Kidney tubule cell (primary cell): ENCODE measurements at places on chromosomes 2 and 18.

GRCh38 chr18:72799106-72799505 lies 68.7 kb downstream of the NETO1 start:
- no peak for DNase-seq

DNA sequence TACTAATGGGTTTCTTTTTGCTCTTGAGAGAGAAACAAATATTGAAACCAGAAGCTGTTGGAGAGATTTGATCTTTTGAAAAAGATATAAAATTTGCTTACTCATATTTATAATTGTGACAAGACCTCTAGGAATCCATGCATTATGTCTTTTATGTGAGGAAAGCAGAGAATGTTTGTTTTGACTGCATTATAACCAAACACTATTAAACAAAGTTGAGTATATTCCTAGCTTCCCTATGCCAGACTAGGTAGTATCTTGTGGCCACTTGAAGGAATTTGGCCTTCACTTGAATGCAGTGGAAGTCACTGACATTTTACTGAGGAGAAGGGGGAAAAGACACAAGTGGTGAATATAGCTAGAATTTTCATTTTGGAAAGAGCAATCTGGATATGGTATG lies 521.8 kb upstream of the ZEB2 start:
- DNase-seq = no peak

GRCh38 chr2:104582471-104582870 lies 271.4 kb upstream of the POU3F3 start:
- DNase-seq = no peak

- DNase-seq = no peak
Observed at GRCh38 chr2:49971453-49971852, 817.1 kb upstream of the FSHR start.

- DNase-seq = no peak
Observed at GRCh38 chr2:117996525-117996924, 17.3 kb downstream of the CCDC93 start.

GRCh38 chr18:25077038-25077943 lies 274.7 kb downstream of the ZNF521 start:
- DNase-seq = no peak

DNA sequence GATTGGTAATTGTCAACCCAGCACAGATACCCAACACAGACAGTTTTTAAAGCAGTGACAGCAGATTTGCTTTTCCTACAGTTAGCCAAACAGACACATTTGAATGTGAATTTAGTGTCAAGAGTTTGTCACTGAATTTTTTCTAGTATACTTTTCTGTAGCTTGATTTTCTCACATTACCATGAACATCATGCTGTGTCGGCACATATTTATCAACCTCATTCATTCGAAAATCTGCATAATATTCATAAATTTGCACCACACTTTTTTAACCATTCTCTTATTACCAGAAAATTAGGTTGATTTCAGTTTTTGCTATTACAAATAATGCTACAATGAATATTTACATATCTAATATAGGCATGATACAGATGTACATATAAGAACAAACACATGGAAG lies 27.0 kb upstream of the DSG3 start:
- no peak for DNase-seq

GRCh38 chr2:204066051-204066450 lies 129.5 kb downstream of the ICOS start:
- no peak for DNase-seq

- DNase-seq = peak; percentile 37
Observed at GRCh38 chr2:157172239-157172638, 85.3 kb upstream of the GALNT5 start.

- no peak for DNase-seq
Observed at GRCh38 chr2:48380208-48380607, 149.7 kb upstream of the STON1 start.

GRCh38 chr2:233940376-233941276 lies 23.5 kb downstream of the TRPM8 start:
- DNase-seq = peak; percentile 14

GRCh38 chr2:212330263-212330662 lies 208.3 kb downstream of the ERBB4 start:
- DNase-seq = peak; percentile 51

DNA sequence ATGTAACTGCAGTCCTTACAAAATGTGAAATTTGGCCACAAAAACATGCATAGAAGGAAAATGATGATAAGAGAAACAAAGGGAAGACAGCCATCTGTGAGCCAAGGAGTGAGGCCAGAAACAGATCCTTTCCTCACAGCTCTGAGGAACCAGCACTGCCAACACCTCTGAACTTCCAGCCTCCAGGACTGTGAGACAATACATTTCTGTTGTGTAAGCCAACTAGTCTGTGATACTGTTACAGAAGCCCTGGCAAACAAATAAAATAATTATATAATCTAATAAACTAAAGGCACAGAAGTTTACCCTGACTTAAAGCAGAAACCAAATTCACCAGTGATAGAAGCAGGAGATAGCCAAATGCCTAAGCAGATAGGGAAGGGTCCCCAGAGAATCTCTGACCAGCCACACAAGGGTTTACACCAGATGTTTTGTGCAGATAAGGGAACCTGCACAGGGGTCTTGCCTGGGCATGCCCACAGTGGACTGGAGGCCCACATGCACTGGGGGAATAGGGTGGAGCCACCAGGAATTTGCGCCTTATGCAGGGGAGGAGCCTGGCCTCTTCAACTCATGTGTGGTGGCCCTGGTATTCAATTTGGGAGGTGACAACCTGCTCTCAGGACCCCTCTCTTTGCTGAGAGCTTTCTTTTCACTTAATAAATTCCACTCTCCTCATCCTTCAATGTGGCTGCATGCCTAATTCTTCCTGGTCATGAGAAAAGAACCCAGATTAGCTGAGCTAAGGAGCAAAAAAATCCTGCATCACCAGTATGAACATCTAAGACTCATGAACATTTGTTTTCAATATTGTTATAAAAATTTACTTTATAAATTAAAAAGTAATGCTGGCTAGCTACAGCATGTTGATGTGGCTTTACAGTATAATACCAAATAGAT lies 3.8 kb upstream of the GCC2 start:
- no peak for DNase-seq

GRCh38 chr2:180716186-180717180 lies 263.9 kb upstream of the UBE2E3 start:
- DNase-seq = peak; percentile 88

- DNase-seq = no peak
Observed at GRCh38 chr2:190875891-190876290, 4.7 kb upstream of the GLS start.

DNA sequence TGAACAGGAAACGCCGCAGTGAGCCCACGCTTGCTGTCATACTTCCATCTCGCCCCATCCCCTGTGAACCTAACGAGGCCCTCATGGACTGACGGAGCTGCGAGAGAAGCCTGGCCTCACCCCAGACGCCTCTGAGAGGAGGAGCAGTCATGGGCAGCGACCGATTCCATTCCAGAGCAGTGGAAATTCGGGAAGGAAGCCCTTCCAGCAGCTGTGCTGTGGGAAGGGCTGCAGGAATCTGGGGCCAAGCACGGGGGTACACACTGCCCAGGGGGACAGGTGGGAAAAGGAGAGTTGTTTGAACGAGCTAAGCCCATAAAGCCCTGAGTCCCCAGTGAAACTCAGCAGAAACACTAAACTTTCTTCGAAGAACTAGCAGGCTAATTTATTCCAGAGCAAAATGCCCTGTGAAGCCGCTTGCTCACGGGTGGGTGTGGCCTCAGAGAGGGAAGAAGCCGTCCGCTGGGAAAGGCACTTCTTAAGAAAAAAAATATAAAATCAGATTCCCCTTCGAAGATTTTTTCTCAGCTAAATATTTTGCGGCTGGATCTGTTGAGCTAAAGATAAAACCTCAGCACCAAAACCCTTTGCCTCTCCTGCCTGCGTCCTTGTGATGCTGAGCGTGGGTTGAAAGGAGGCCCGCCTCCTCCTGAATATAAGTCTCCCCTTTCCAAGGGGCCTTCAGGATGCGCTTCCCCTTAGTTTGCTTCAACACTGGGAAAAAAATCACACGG lies 38.2 kb downstream of the ANKMY1 start:
- no peak for DNase-seq

DNA sequence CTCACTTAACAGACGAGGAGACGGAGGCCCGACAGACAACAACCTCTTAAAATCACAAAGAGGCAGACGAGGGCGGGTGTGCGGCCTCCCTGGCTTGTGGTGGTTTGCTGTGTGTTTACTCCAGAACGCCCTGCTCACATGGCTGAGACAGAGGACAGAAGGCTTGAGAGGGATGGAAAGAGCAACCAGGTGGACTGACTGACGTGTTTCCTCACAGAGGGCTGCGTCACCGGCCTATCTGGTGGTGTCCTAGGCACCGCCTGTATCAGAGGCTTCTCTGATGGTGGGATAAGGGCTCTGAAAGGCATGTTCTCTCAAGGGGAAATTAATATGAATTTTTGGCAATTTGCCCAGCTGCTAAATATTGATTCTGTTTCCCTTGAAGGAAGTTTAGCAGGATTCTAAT lies 47.0 kb upstream of the RALBP1 start:
- DNase-seq = no peak

DNA sequence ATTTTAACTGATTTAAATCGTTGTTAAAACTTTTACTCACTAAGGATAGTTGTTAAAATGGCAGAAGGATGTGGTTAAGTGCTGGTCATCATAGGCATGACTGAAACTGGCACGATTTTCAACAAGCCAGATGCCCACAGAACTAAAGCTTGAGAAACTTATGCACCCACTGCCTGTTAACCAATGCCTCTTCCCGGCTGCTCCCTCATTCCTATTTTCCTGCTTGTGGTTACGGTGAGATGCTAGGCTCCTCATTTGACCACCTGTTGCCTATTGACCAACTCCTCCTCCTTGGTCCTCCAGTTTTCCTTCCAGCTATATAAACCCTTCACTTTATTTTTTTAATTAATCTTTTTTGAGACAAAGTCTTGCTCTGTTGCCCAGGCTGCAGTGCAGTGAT lies 238.7 kb downstream of the TFCP2L1 start:
- no peak for DNase-seq

- DNase-seq = no peak
Observed at GRCh38 chr18:79553154-79553553, 126.4 kb upstream of the CTDP1 start.

- DNase-seq = peak; percentile 73
Observed at GRCh38 chr2:219079417-219079816, 18.7 kb upstream of the IHH start.

DNA sequence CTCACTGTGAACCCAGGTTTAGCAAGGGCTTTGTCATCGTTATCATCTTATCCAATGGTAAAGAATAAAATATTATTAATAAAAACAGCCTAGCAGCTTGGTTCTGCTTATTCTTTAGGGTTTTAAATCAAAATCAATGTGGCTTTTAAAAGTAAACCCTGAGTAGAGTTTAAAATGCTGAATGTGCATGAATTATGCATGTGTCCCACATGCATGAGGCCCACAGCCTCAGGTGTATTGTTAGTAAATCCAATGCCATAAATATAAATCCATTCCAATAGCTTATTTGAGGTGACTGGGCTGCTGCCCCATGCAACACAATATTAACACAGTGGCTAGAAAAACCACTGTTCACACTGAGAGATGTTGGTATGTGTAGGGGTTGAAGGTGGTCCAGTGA lies 254.1 kb downstream of the HNMT start:
- no peak for DNase-seq

GRCh38 chr2:72035518-72036172 lies 112.0 kb downstream of the CYP26B1 start:
- peak; percentile 8 for DNase-seq

DNA sequence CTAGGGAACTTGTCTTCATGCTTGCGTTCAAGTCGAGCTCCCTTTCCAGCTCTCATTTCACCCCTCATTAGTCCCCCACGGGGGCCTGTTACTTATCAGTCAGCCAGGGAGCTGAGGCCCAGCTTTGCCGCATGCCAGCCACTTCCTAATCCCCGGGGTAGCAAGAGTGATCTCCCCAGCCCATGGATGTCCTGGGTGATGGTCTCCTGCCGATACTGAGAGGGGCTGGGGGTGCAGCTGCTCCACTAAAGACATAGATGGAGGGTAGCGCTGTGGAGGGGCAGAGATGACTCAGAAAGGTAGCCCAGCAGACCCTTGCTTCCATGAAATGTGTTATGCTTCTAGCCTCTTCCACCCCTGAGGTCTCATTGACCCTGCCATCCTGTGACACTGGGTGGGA lies 314.0 kb upstream of the EPAS1 start:
- DNase-seq = no peak

- peak; percentile 86 for DNase-seq
Observed at GRCh38 chr2:31333527-31334183, 80.9 kb downstream of the XDH start.

GRCh38 chr2:138615257-138615656 lies 113.7 kb downstream of the SPOPL start:
- DNase-seq = peak; percentile 98

GRCh38 chr2:64853306-64853705 lies 135.9 kb upstream of the SLC1A4 start:
- no peak for DNase-seq

DNA sequence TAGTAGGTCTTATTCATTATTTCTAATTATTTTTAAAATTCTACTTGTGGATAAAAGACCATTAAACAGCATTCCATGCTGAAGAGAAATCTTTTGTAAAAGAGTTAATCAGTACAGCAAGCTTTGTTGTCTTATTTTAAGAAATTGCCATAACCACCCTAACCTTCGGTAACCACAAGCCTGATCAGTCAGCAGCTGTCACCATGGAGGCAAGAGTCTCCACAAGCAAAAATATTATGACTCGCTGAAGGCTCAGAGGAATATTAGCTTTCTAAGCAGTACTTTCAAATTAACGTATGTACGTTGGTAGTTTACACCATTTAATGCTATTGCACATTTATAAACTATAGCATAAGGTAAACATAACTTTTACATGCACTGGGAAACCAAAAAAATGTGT lies 650.5 kb upstream of the LINC00305 start:
- DNase-seq = peak; percentile 48

DNA sequence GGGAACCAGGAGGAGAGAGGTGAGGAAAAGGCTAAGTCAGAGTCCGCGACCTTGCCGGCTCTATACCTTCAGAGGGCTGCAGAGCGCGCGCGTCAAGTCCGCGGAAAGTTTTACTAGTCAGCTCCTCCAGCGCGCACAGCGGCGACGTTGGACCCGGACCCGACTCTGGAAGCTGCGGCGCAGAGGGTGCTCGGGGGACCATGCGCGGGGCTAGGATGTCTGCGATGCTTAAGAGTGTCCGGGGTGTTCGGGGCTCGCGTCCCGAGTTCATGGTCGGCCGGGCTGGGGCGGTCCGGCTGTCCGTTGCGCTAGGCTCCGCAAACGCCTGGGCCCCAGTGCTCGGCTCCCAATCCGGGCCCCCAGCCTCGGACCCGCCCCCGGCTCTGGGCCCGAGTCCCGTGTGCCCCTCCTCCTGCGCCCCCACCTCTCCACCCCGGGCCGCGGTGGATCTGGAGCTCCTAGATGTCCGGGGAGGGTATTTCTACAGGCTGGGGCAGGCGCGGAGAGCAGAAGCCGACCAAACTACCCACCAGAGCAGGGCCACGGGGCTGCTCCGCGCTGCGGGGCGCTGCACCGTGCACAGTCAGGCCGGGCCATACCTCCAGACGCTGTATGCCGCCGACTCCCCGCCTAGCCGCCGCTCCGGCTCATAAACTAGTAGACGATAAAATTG lies at the start of gene LBX2:
Gene LBX2, minus strand, starts transcription at position 337 of the 673 bp plus-strand sequence. Its CDS starts 66 bp downstream, at position 271.
- no peak for DNase-seq

DNA sequence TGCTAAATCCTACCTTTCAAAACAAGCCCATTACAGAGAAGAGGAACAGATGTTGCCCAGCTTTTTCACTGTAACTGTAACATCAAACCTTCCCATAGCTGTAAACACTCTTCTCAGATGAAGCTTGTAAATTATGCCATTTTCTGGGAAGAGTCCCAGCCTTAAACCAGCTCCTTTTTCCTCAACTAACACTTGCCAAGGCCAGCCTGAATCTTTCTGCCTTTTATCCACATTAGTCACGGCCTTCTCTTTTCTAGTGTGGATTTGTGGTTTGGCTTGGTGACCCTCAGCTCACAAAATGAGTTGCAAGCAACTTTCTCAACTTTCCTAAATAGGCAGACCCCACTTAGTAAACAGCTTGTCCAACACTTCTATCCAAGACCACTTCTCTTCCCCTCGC lies 90.2 kb downstream of the CABLES1 start:
- DNase-seq = no peak
